BE2C (cell line): ENCODE measurements at places on chromosomes 16 and 17.

GRCh38 chr17:700504-701094 is 14.0 kb downstream of the VPS53 start:
- DNase-seq: no peak

DNA sequence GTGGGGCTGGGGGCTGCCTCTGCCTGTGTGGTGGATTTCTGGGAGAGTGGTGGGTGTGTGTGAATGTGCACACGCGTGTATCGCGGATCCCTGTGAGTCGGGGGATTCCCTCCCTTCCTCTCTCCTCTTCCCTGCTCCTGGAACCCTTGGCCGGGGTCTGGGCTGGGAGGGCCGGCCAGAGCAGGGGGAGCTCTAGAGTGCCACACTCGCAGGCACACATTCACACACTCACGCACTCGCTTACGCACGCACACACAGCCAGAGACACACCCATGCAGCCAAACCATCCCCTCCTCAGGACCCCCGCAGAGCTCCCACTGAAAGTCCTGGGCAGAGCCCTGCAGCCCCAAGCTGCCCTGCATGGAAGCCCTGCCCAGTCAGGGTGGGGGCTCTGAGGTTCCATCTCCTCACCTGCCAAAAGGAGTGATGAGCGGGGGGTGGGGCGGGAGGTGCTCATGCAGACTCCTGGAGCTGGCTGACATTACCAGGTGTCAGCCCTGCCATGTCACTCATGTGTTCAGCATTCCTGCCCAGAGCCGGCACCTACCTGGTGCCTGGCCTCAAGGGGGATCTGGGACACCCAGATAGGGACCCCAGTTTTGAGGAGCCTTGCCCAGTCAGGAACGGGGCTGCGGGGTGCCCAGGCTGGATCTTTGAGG is 1.9 kb downstream of the NECAB2 start:
- DNase-seq: no peak

DNA sequence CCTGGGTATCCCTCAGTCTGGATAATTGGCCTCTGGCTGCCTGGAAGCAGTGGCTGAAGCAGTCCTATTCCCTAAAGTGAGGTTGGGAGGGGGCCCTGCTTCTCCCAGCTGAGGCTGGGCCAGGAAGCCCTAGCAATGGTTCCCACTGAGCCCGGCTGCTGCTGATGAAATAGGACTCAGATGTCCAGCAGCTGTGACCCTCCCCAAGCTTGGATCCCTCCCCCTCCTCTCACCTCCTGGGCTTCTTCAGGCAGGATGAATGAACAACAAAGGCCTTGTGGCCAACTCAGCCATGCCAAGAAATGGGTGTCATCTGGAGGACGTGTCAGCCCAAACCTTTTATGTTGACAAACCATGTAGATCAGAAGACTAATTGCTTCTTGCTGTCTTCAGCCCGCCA is 42.0 kb downstream of the AXIN2 start:
- no peak for DNase-seq

- peak; percentile 85 for DNase-seq
These were observed at the start of gene CDT1 for GRCh38 chr16:88803264-88803987. Gene CDT1, plus strand, starts transcription at chr16:88803789. Its CDS starts 43 bp downstream, at chr16:88803832.

GRCh38 chr16:546909-547770 is 13.1 kb upstream of the PRR35 start:
- peak; percentile 95 for DNase-seq

- no peak for DNase-seq
These were observed 30.2 kb upstream of the RASD1 start for GRCh38 chr17:17526369-17526768.

- DNase-seq: no peak
These were observed 3.7 kb upstream of the SCIMP start for GRCh38 chr17:5238333-5238732.

GRCh38 chr17:35132816-35133550 is 9.1 kb downstream of the NLE1 start:
- no peak for DNase-seq

GRCh38 chr17:17580662-17581470 is 10.6 kb downstream of the PEMT start:
- no peak for DNase-seq

GRCh38 chr17:57082441-57082840 is 2.6 kb upstream of the AKAP1 start:
- DNase-seq: no peak

GRCh38 chr16:78675312-78675711 is 575.9 kb downstream of the WWOX start:
- no peak for DNase-seq

DNA sequence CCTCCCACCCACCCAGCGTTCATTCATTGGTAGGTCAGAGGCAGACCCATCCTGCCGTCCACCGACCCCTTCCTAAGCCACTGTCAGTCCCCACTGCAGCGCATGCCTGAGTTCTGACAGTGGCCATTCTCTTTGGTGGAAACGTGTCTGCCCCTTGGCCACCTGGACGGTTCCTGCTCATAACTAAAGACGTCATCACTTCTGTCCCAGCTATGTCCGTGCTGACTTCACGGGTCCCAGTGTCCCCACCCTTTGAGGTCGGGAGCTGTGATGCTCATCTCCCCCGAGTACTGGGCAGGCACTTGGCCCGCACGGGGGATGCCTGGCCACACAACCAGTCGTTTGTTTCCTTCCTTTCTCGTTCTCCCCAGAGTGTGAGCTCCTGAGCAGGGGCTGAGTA is 267.1 kb downstream of the C16orf95 start:
- no peak for DNase-seq

DNA sequence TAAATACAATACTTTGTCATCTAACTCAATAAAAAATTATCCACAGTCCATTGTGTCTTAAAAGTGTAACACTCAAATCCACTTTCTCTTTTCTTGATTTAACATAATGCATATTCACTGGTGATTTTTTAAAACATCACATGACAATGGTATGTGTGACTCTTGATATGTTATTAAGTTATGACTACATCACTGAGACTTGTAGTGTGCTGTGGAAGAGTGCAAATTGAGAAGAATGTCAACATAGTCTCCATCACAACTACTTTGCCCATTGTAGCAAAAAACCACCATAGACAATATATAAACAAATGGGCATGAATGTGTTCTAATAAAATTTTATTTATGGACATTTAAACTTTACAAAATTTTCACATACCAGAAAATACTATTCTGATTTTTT is 380.7 kb upstream of the PMFBP1 start:
- no peak for DNase-seq

GRCh38 chr17:2955931-2956582 is 107.3 kb downstream of the OR1D5 start:
- DNase-seq: peak; percentile 47

DNA sequence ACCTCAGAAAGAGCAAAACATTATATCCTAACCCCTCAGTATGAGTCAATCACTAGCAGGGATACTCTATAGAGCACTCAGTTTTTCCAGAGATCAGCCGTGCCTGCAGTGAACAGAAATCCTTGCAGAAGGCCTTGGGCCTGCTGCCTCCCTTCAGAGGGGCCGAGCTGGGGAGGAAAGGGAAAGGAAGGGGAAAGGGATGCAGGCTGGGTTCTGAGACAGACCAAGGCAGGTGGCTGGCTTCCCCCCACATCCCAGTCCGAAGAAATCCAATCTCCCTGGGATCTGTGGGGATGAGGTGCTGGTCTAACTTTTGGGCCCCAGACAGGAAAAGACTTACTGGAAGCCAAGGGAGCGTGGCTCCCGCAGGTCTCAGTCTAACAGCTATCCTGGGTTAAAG is 25.3 kb downstream of the SRL start:
- DNase-seq: no peak

- peak; percentile 28 for DNase-seq
These were observed 202.9 kb upstream of the IRX3 start for GRCh38 chr16:54489225-54490111.

DNA sequence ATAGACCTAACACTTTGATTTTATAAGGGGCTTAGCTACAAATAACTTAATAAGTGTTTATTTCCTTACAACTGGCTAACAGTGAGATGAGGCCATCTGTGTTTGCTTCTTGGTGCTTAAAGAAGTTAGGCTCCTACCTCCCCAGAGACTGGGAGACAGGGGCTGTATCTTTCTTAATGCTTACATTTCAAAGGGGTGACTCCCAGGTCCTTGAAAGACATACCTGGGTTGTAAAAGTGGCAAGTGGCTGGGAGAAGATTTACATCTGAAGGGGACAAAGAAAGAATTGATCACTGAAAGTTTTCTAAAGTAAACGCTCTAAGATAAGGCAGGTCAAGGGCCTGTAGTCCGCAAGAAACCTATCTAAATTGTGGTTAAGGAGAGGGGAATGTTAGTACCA is 196.8 kb downstream of the CNTNAP4 start:
- DNase-seq: no peak

- DNase-seq: no peak
These were observed 713.2 kb downstream of the CDH11 start for GRCh38 chr16:64408699-64409098.
